ENCODE measurements at places on chromosomes 1 and 21. TPM values are rescaled to one million over a fixed set of nuclear protein-coding genes. Genes with fewer than 3 reads are reported as not detected.

DNA sequence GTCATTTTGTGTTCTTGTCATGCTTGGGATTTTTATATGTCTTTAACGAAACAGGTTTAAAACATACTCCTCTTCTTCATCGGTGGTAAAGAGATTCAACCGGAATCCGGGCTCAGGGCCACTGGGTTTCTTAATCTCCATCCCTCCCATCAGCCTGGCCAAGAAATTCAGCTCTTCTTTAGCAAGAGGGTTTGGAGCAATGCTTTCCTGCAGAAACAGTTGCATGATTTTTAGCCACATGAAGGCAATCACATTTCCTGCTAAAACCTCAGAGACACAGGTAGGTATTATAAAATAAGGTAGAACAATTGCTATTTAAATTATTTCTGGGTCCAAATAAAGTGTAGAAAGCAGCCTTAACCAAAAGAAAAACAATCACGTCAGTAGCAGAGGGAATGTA lies 22.7 kb upstream of the LSM10 start:
- H3K4me1 ChIP-seq: peaks cover 8% of the 10 kb centered on the region
- H3K4me3 ChIP-seq: no peak overlapping the region
- DNase-seq: no peak

The CD5L gene
- total RNA-seq: 1.2 TPM

DNA sequence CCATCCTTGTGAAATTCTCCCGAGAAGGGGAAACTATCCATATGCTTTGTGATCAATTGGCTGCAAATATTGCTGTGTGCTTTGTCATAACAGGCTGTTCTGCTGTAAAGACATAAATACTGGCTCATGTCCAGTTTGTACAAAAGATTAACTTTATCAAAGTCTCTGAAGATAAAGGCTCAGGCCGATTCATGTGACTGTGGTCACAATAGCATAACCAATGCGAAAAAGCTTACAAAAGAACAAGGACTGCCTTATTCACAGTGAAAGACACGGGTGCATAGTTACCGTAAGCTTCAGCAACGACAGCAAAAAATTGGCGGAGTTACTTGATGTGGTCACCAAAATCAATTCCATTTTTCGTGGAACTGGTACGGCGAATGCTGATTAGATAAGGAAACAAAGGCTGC lies 173.6 kb upstream of the CHRM3 start:
- no peaks in the 10 kb centered on the region for H3K36me3 ChIP-seq
- no peaks in the 10 kb centered on the region for H3K4me1 ChIP-seq
- DNase-seq: no peak
- no peak overlapping the region for H3K27ac ChIP-seq

The MLLT11 gene
- 0.83 TPM for total RNA-seq

DNA sequence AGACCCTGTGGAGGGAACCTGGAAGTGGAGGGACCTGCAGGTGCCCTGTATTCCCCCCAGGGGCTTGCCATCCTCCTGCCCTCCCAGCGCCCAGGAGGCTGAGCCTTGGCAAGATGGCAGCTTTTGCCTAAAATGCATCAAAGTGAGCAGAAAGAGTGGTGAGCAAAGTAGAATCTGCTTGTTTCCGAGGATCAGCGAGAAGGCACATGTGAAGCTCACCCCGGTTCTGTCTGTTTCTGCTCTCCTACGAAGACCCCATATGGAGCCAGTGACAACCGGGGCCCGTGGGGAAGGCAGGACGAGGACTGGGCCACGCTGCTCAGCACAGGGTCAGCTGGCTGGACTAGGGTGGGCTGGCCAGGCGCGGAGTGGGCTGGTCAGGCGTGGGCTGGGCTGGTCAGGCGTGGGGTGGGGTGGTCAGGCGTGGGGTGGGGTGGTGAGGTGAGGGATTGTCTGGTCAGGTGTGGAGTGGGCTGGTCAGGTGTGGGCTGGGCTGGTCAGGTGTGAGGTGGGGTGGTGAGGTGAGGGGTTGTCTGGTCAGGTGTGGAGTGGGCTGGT lies 5.2 kb upstream of the FNDC10 start:
- H3K4me3 ChIP-seq: no peak overlapping the region
- no peaks in the 10 kb centered on the region for H3K36me3 ChIP-seq
- H3K27ac ChIP-seq: no peak overlapping the region
- peaks cover 9% of the 10 kb centered on the region for H3K4me1 ChIP-seq
- peaks cover 14% of the 10 kb centered on the region for H3K27me3 ChIP-seq
